ENCODE measurements at places on chromosomes 16 and 17.
A peak's percentile ranks its signal among the peaks of the same experiment; 100 is the strongest.

- DNase-seq, result no peak
These were observed 830 bp downstream of the SPHK1 start for GRCh38 chr17:76384987-76385891.

GRCh38 chr17:78355701-78356100 is 4.2 kb downstream of the SOCS3 start:
- DNase-seq, result no peak

DNA sequence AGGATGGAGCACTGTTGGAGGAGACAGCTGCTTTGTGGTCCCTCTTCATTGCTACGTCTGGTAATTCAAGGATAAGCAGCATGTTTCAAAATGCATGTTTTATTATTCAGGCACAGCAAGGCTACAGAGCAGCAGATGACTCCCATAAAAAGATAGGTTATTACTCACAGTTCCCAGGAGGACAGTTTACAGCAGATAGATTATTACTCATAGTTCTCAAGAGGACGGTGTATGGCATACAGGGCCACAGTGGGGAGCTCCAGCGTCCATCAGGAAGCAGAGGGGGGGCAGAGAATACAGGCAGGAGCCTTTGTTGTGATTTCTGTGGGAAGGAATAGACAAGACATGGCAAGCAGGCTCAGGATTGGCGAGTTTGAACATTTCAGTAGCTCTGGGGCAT is 72.9 kb downstream of the DNAH9 start:
- no peak for DNase-seq

DNA sequence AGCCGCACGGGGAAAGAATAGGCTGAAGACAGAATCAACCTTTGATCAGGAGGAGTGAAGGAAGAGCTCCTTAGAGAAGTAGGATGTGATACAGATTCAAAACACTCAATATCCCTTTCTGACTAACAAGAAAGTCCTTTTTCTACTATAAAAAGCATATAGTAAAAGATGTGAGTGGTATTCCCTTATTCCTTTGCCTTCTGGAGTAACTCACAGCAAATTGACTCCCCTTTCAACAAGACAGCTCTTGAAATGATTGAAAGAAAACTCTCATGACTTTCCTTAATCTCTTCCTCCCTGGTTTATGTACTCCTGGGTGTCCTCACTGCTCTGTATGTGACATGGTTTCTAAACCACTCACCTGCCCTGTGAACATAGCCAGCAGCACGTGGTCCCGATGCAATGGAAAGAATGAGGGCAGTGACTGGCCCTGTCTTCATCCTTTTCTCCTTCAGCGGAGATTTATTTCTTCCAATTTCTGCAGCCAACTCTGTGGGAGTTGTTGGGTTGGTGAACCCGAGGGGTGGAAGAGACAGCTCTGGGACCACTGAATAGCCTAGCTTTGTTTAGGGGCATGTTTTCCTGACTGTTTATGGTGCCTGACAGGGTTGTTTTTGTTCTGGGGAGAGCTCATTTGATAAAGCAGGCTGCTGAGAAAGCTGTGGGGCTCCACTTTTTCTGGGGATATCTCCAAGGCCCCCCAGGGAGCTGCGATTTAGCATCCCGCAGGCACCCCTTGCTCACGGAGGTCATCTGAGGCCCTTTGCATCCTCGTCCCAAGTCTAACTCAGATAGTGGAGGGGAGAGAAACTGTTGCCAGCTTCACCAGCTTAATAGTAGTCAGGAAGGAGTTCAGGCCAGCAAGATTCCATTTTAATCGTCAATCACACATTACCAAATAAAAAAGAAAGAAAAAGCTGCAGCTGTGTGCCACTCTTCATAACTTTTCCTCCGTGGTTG is 46.7 kb downstream of the MAP2K6 start:
- DNase-seq, result no peak

- DNase-seq, result no peak
These were observed 6.1 kb downstream of the ZG16 start for GRCh38 chr16:29784157-29784556.

GRCh38 chr16:73033271-73033998 is 14.5 kb downstream of the ZFHX3 start:
- DNase-seq, result no peak

DNA sequence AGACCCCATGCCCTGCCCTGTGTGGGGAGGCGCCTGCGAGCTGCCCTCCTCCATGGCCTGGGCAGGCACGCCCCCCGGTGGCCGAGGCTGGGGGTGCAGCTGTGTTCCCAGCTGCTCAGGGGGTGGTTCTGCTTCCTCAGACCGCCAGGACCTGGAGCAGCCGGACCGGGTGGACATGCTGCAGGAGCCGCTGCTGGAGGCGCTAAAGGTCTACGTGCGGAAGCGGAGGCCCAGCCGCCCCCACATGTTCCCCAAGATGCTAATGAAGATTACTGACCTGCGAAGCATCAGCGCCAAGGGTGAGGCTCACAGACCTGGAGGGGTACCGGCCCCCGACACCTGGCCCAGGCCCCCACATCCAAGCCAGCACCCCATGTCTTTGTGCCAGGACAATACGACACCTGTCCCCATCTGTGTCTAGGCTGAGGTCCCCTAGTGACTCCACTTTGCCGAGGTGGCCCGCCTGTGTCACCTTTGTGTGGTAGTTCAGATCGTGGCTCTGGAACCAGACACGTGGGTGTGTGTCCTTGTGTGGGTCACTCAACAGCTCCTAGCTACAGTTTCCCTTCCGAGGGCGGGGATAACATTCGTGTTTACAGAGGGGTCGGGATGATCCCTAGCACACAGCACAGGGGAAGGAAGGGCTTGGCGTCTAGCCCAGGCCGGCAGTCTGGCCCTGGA is 9.3 kb downstream of the GJD3 start:
- DNase-seq, result peak; percentile 91

- no peak for DNase-seq
These were observed 24.0 kb downstream of the GGA3 start for GRCh38 chr17:75237100-75238014.
